Activated B cell treated with CpG ODN at 0.5 μM for 24 hours (primary cell): ENCODE measurements at places on chromosomes 2 and 18.
A peak's percentile ranks its signal among the peaks of the same experiment; 100 is the strongest.

DNA sequence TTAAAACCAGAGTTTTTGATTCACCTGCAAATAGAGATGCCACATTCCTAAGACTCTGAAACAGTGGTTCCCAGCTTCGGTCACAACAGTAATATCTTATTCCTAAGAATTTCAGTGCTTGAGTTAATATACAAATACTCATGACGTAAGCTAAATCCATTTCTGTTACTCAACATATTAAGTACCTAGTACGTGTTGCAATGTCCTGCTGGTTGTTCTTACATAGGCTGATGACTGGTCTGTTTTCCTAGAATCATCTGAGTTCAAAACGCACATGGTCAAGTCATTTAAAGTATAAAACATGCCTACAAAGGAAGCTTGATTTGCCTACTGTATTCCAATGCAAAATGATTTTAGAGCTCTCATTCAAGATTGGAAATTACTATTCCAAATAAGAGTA is 7.2 kb downstream of the NCL start:
- no peak for DNase-seq

DNA sequence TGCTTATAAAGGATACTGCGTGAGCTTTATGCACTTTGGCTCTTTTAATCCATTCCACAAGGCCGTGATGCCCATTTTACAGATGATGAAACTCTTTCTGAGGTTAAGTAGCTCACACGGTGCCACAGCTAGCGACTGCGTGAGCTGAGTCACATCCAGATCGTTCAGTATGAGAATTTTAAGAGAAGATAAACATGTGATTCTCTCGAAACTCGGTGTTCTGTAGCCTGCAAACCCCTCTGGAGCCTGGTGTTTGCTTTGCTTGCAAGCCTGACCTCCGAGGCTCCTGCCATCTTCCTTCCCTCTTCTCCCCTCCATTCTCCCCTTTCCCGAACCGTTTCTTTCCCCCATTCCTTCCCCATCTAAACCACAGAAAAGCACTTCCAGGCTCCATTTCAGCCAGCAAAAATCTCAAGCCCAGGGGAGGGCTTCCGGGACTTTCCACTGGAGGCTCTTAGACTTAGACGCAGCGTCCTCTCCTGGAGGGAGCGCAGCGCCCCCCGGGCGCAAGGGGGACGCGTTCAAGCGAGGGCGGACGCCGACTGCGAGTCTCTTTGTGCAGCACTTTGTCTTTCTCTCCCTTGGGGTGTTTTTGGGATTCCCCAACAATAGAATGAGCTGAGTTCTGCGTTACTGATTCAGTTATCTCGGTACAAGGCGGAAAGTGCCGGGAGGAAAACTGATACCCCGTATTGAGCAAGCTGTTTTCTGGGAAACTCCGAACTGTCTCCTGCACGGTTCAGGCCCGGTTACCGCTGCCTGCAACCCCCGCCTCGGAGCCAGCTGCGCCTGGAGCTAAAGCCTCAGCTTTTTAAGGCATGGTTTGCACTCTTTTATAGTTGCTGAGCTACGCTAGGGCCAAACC is 38.0 kb downstream of the CYP1B1 start:
- peak; percentile 19 for DNase-seq

DNA sequence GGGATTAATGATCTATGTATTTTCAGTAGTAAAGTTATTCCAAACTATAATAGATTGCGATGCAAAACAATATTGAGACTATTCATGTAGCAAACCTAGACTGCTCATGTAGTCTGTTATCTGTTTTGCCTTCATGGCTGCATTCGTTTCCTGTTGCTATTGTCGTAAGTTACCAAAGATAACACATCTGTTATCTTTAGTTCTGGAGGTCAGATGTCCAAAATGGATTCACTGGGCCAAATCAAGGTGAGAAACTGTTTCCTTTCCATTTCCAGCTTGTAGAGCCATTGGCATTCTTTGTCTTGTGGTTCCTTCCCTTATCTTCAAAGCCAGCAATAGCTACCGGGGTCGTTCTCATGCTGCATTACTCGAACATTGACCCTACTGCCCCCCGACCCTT is 20.9 kb downstream of the ITGAV start:
- DNase-seq, result no peak

GRCh38 chr18:59057969-59058368 is 81.7 kb upstream of the SEC11C start:
- DNase-seq, result no peak

DNA sequence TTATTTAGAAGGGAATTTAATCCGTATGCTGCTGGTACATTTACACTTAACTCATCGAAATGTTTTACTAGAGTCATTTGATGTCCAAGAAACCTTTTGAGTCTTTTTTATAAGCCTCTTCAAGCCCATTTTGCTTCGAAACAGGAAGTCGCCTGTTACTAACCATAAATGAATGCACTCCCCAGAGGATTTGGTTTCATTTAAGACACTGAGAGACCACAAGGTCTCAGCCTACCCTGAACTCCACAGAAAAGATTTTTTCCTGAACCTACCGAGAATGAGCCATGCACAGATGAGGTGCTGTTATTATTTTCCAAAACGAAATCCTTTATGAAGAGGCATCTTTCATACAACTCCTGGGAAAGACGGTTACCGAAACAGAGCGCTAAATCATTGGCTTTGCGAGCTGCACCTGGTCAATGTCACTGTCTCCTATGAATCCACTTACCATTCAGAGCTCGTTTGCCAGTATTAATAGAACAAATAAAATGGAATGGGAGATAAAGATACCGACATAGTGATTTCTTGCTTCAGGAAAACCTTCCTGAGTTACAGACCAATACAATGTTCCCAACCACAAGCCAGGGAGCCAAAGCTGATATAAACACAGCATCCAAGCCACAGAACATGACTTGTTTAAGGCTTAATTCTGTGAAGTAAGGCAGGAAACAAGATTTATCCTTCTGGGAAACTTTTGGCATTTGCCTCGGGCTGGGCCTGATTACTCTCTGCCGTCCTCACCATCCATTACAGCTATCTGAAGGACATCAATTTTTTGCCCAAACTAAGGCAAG is 382.1 kb downstream of the OSR1 start:
- no peak for DNase-seq

DNA sequence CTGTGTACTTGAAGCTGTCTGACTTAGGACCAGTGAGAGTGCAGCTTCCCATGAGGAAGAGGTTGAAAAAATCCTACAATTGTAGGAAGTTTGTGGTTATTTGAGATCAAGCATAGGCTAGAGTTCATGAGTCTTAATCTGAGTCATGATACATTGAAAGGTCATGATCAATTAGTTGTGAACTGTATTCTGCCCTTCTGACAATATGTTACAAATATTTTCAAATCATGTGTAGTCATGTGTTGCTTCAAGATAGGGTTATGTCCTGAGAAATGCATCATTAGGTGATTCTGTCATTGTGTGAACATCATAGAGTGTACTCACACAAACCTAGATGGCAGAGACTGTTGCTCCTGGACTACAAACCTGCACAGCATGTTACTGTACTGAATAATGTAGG is 68.4 kb upstream of the MFF start:
- DNase-seq, result no peak

- no peak for DNase-seq
Measured at GRCh38 chr2:39431592-39432316, 5.3 kb downstream of the MAP4K3 start.

GRCh38 chr2:230865766-230866755 is 1.3 kb downstream of the ITM2C start:
- DNase-seq, result no peak

DNA sequence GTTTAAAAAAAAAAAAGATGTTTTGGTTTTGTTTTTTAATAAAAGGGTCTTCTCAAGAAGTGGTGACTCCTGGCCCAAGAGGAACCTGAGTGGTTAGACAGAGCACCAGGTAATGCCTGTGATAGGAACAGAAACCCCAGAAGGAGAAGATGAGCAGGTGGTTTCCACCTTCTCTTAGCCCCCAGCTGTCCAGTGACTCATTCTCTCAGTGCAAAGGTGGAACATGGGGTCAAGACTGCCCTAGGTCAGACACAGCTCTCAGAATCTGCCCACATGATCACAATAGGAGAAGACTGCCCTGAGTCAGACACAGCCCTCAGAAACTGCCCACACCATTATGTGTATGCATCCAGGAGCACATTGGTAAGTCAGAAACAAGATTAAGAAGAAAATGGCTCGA is 61.8 kb downstream of the TBC1D8 start:
- DNase-seq, result no peak

- no peak for DNase-seq
Measured at GRCh38 chr2:88329815-88330603, 122.5 kb downstream of the FOXI3 start.

- DNase-seq, result no peak
Measured at GRCh38 chr18:64562651-64563050, 413.8 kb upstream of the LINC00305 start.

DNA sequence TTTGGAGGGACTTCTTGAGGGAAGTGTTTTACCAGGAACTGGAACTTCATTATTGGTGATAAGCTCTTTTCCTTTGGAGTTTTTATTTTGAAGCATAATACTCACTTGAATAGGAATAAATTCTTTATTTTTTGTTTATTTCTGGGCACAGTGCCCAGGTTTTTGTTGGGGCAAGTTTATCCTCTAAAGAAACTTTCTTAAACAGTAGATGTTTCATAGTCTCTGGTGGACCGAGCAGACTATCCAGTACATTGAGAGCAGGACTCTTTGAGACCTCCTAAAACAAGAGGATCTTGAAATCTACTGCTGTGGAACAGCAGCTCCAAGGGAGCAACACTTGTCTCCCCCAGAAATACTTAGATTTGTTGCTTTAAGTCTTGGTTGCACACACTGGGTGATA is 109.4 kb downstream of the PARD3B start:
- no peak for DNase-seq

DNA sequence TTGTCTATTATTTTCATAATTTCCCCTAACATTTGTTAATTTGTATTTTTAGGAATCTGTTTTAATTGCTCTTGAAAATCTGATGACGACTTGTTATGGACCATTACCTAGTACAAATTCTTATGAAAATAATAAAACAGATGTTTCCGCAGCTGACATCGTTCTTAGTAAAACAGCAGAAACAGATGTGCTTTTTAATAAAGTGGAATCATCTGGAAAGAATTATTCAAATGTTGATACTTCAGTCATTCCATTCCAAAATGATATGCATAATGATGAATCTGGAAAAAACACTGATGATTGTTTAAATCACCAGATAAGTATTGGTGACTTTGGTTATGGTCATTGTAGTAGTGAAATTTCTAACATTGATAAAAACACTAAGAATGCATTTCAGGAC is 69.9 kb downstream of the PMS1 start:
- DNase-seq, result no peak

GRCh38 chr18:42742969-42743368 is 372.5 kb downstream of the RIT2 start:
- DNase-seq, result no peak

DNA sequence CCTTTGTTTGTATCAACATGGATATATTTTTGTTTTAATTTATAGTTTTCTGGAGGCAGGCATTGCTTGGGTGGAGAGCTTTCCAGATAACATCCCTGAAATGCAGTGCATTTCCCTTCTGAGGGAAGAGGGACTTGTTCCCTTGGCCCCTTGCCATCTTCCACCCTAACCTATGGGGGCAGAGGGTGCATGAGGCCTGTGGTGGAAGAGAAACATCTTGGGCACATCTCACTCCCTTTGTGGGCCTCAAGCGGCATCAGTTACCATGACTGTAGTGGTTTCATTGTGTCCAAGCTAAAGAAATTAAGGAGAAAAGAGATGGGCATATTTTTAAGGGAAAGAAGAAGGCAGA is 5.3 kb upstream of the RPL37A start:
- DNase-seq, result no peak

DNA sequence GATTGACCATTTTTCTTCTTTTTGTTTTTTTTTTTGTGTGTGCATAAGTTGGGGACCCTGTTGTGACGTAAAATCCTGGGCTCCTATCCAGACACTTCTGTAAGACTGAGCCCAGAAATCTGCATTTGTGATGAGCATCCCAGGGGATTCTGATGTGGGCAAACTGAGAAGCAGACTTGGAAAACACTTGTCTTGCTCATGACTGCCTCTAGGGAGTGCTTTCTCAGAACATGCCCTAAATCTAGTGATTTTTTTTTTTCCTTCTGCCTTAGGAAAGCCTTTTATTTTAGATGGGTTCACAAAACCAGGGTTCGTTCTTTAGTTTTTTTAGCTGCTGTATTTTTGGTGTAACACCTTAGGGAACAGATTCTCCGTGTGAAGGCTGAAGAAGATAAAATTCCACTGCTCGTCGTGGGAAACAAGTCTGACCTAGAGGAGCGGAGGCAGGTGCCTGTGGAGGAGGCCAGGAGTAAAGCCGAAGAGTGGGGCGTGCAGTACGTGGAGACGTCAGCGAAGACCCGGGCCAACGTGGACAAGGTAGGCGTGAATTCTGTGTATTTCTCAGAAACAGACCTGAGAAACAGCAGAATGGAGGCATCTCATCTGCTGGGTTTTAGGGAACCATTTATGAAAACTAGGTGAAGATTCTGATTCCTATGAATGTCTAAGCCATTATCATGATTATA is 36.7 kb downstream of the RALB start:
- no peak for DNase-seq

- DNase-seq, result no peak
Measured at GRCh38 chr2:165720511-165720910, 73.5 kb downstream of the GALNT3 start.

DNA sequence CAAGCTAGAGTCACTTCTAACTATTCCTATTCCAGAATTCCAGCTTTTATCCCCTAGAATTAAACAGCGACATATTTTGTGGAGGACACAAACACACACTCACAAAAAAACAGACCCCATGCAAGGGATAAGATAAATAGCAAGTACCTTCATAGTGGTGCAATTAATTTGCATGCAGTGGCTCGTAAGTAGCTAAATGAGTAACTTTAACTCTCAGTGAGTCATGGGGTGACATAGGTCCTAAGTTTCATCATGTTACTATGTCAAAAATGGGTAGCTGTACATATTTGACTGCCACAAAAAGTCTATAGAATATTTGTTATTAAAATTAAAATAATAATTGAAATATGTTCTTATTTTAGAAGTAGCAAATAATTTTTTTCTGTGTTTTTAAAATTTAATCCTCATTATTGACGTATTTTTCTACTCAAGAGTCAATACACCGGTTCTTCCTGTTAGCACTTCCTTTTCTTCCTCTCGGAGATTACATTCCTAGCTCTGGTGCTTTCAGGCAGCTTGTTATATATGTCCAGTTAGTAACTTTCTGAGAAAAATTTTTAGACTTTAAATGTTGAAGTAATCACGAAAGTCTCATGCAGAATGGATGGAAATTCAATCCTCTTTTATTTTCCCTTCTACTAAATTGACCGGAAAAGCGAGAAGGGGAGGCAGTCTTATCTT is 247.0 kb downstream of the KCNH7 start:
- DNase-seq, result no peak

DNA sequence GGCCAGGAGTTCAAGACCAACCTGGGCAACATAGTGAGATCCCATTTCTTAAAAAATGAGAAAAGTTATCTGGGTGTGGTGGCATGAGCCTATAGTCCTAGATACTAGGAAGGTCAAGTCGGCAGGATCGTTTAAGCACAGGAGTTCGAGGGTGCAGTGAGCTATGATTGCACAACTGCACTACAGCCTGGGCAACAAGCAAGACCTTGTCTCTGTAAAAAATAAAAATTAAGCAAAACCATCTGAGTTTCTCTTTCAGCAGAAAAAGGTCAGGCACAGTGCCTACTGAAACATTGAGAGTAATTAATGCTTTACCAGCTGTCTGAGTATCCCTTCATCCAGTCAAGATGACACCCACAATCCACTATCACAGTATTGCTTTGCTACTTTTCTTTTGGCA is 258.3 kb downstream of the MBD5 start:
- DNase-seq, result no peak
